ENCODE measurements at places on chromosomes 2 and 18.

GRCh38 chr2:152363936-152364335 lies 29.0 kb downstream of the FMNL2 start:
- DNase-seq: no peak

- DNase-seq: no peak
Observed at GRCh38 chr2:184119989-184120800, 478.1 kb upstream of the ZNF804A start.

DNA sequence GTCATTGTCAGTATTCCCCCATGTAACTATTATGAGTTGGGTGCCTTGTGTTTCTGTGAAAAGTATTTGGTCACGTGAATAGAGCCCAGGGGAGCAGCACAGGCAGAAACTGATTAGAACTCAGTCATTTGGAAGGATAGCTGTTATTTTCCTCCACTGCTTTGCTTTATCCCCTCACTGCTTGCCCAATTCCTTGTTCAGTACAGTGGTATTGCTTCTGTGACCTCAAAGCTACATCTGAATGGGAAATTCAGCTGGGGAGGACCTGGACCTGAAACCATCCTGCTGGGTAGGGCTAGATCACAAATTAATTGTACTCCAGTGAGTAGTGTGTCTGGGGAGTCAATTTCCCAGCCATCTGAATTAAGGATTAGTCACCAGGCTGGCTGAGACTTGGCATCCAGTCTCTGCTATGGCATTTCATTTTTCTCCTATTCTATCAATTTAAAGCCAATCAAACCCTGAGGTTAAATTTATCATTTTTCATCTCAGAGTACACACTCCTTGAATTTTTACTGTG lies 1231.6 kb upstream of the GYPC start:
- DNase-seq: no peak

DNA sequence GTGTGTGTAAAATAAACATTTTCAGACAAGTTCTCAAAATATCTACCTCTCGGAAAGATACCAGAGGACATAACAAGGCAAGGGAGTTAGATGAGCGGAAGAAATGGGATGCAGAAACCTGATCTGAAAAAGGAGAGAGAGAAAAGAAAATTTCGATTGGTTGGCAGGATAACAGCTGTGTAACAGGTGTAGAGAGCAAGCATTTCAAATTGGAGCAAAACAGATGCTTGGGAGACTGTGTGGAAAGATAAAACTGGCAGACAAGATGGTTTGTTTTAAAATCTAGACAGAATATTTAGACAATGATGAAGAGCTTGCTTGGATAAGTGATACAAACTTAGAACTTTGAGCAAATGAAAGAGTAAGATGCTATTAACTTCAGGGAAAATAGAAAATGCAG lies 20.2 kb downstream of the CHST9 start:
- no peak for DNase-seq

DNA sequence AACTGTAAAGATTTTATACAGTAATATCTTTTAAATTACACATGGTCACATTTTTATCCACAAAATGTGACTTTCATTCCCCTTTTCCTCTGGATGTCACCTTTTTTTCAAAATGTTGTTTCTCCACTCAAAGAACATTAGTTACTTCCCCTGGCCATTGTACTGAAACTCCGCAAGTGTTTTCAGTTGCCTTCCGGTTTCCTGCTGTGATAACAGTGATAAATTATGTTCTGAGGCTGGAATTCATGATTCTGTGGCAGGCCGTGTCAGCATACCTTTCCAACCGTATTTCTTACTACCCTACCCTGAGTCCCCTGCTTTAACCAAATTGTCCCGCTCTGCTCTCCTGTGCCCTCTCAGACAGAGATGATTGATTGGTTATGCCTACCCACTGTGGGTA lies 53.5 kb downstream of the MGAT5 start:
- no peak for DNase-seq

GRCh38 chr18:78903436-78904178 lies 76.0 kb upstream of the SALL3 start:
- no peak for DNase-seq

DNA sequence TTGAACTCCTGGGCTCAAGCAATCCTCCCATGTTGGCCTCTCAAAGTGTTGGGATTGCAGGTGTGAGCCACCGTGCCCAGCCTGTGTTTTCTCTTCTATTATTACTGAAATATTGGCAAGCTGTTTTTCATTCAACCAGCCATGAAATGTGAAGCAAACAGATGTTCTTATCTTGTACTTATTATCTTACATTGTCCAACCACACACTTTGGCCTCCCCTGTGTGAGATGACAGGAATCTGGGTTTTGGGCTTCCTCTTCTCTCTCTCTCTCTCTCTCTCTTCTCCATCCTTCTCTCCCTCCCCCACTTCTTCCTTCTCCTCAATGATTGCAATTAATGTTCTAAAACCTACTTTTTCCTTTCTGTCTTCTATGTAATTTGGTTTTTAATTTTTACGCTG lies 33.1 kb downstream of the RAMP1 start:
- DNase-seq: no peak

DNA sequence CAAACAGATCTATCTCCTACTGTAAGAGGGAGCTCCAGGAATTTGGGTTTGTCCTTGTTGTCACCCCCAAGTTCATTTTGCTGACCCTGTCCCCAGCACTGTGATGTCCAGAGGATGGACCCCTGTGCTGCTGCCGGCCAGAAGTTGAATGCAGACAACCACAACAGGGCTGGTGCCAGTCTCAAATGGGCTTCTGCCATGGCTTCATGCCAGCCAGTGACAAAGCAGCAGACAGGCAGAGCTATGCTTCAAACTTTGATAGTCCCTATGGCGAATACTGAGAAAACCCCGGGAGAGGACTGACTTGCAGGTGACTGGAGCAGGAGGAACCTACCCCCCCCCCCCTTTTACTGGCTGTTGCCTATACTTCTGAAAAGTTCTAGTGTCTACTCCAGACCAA lies 3.2 kb downstream of the SMAD7 start:
- no peak for DNase-seq

DNA sequence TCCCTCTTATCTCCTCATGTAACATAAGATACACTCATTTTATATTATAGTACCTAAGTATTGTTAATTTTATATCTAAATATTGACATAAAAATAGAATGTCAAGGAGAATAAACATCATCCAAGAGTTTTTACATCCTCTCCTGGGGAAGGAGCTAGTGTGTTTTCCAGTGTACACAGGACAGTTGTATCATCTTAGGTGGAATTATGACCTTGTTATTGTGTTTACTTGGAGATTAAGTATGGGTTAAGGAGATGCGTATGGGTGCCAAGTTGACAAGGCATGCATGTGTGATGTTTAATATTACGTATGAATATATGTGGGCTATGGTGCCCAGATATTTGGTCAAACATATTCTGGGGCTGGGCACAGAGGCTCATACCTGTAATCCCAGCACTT lies 11.2 kb upstream of the DDX1 start:
- DNase-seq: no peak

GRCh38 chr2:159856760-159857159 lies 58.8 kb upstream of the CD302 start:
- no peak for DNase-seq

DNA sequence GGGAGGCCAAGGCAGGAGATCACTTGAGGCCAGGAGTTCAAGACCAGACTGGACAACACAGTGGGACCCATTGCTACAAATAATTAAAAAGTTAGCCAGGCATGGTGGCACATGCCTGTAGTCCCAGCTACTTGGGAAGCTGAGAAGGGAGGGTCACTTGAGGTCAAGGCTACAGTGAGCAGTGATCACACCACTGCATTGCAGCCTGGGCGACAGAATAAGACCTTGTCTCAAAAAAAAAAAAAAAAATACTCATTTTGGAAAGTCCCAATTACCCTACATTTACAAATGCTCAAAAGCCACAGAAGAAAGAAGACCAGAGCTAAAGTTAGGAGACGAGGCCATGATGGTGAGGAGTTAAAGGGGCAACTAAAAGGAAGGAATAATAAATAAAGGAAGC lies 61.9 kb downstream of the COLEC12 start:
- DNase-seq: no peak

Measured in AML-193 (cell line).